ENCODE measurements at places on chromosomes 1 and 21.

DNA sequence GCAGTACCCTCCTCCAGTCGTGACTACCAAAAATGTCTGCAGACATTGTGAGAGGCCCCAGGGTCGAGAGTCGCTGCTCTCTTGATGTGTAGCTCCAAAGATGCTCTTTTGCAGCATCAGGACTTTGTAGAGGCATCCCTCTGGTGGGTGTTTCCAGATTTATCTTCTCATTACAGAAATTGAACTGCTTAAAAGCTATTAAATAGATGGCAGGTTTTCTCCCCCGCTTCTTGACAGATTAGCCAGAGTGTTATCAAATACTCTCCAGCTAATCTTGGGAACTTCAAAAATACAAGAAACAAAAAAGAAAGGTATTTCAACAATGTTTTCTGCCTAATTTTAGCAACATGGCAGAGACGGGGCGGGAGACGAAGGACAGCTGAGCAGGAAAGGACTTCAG lies 265.2 kb downstream of the KIF26B start:
- DNase-seq, result no peak

- DNase-seq, result no peak
These were observed 44.5 kb upstream of the CCDC190 start for GRCh38 chr1:162905174-162906158.

DNA sequence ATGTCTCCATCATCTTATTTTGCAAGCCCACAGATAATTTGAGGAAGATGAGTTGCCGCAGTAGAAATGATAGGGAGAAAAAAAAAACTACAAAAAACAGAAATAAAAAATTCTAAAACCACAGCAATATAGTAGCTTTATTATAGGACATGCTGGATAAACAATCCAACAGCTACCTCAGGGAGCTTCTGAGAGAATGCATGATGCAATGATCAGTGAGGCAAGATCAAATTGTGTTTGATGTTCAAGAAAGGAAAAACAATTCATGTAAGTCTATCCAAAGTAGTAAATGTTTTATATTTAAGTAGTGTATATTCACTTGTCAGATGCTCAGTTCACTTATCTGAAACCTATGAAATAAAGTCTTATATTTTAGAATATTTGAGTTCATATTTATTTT lies 6.7 kb downstream of the CR1L start:
- DNase-seq, result no peak

- DNase-seq, result no peak
These were observed 227.9 kb downstream of the DYRK1A start for GRCh38 chr21:37594472-37594951.

DNA sequence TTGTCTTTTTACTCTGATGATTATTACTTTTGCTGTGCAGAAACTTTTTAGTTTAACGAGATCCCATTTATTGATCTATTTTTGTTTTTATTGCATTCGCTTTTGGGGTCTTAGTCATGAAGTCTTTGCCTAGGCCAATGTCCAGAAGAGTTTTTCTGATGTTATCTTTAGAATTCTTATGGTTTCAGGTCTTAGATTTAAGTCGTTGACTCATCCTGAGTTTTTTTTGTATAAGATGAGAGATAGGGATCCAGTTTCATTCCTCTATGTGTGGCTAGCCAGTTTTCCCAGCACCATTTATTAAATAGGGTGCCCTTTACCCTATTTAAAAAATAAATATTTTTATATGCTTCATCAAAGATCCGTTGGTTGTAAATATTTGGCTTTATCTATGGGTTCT lies 13.2 kb downstream of the MAN1C1 start:
- no peak for DNase-seq

DNA sequence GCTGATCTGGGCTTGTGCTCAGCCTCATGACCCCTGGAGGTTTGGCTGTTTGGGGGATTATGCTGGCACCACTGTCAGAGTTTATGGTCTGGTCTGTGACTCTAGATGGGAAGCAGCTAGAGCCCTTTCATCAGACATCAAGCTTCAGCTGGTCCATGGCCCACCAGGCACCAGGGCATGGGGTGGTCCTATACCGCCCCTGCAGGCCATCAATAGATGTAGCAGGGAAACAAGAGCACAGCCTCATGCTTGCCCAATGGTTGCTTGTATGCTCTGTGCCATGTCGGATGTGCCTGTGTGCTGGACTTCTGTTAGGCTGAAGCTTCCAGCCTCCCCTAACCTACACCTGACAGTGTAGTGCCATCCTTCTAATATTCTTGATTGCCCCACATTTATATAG lies 71.1 kb upstream of the CD34 start:
- DNase-seq, result no peak

GRCh38 chr1:32361674-32362473 lies 411 bp downstream of the FAM229A start:
- no peak for DNase-seq

DNA sequence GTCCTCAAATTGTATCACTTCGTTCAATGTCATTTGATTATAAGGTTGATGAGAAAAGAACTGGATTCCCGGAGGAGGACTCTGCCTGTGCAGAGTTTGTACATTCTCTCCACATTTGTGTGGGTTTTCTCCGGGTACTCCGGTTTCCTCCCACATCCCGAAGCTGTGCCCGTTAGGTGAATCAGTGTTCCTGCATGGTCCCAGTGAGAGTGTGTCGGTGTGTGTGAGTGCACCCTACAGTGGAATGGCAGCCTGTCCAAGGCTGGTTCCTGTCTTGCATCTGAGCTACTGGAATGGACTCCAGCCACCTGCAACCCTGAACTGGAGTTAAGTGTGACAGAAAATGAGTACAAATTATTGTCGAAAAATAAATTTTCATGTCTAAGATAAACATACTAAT lies 92.2 kb upstream of the KCTD3 start:
- DNase-seq, result no peak

- DNase-seq, result no peak
These were observed 4.7 kb downstream of the SH2D5 start for GRCh38 chr1:20727746-20728316.

- no peak for DNase-seq
These were observed 1.2 kb downstream of the SLC37A1 start for GRCh38 chr21:42514883-42515228.

DNA sequence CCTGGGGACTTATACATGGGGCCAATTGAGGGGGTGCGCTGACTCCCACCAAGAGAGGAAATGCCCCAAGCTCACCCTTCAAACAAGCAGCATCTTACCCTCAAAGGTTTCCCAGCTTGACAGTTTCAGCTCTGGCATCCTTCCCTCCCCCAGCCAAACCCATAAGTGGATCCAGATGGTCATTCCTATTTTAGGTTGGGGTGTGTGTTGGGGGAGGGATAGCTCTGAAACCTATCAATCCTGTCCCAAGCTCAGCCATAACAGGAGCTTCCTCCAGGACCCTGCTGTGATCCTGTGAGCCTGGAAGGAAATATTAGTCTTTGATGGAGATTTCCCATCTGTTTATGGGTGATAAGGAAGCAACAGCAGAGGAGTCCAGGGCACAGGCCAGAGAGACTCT lies 3.4 kb upstream of the TMEM222 start:
- DNase-seq, result no peak

GRCh38 chr1:4071653-4072052 lies 171.6 kb upstream of the C1orf174 start:
- no peak for DNase-seq

- DNase-seq, result no peak
These were observed 376.4 kb upstream of the LRRC7 start for GRCh38 chr1:69191335-69191734.

DNA sequence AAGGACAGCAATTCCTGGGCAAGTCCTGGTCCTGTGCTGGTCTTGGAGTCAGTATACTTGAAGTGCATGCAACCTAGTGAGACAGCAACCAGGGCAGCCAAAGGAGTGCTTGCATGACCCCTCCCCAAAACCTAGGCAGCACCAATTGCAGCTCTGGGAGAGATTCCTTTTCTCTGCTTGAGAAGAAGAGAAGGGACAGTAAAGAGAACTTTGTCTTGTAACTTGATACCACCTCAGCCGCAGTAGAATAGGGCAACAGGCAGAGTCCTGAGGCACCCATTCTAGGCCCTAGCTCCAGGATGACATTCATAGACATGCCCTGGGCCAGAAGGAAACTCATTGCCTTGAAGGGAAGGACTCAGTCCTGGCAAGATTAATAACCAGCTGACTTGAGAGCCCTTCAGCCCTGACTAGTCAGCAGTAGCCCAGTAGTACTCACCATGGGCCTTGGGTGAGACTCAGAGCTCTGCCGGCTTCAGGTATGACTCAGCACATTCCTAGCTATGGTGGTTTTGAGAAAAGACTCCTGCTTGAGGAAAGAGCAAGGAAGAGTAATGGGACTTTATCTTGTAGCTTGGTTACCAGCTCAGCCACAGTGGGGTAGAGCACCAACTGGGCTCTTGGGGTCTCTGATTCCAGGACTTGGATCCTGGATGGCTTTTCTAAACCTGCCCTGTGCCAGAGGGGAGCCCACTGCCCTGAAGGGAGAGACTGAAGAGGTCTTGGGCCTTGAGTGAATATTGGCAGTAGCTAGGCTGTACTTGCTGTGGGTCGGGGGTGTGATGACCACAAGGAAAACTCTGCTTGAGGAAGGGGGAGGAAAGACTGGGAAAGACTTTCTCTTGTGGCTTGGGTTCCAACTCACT lies 51.7 kb upstream of the ACADM start:
- DNase-seq, result no peak

- DNase-seq, result no peak
These were observed 67.0 kb upstream of the CD34 start for GRCh38 chr1:207977876-207978275.

DNA sequence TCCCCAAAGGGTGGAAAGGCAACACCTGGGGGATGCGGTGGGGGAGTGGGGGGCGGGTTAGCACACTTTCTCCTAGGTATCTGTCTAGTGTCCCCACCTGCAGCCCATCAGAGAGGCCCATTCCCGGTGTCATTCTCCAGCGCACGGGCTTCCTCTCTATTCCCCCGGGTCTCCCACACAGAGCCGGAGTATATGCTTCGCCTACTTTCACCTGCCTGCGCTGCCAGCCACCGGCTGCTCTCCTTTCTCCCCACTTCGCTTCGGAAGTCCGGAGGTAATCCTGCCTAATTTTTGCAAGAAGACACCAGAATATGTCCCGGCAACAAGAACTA lies 852 bp downstream of the RGS7 start:
- peak; percentile 41 for DNase-seq

GRCh38 chr1:178768423-178768822 lies 43.4 kb downstream of the RALGPS2 start:
- peak; percentile 7 for DNase-seq

DNA sequence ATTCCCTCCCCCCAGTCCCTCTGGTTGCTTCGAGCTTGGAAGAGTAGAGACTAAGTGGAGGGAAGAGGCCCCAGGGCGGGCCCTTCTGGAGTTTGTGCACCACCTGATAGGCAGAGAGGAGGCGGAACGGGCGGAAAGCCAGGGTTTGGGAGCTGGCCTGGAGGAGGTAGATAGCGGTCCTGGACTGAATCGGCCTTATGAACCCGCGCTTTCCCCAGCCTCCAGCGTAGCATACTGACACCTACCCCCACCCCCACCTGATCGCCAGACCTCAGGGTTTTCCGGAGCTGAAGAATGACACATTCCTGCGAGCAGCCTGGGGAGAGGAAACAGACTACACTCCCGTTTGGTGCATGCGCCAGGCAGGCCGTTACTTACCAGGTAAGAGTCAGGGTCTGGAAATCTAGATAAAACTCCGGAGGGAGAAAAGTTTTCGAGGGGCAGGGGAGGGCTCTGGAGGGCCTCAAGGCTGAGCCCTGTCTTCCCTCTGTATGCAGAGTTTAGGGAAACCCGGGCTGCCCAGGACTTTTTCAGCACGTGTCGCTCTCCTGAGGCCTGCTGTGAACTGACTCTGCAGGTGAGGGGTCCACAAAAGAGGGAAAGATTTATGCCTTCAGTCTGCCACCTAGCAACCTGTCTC lies 705 bp downstream of the UROD start:
- DNase-seq, result no peak

GRCh38 chr1:37851782-37852210 lies 7.6 kb downstream of the MTF1 start:
- DNase-seq, result no peak

- DNase-seq, result no peak
These were observed 16.0 kb downstream of the CHD5 start for GRCh38 chr1:6163973-6164617.

GRCh38 chr1:109763646-109764415 lies at the start of gene EPS8L3:
Gene EPS8L3, minus strand, starts transcription at chr1:109763923. Its CDS starts 2,174 bp downstream, at chr1:109761749.
- DNase-seq, result no peak

DNA sequence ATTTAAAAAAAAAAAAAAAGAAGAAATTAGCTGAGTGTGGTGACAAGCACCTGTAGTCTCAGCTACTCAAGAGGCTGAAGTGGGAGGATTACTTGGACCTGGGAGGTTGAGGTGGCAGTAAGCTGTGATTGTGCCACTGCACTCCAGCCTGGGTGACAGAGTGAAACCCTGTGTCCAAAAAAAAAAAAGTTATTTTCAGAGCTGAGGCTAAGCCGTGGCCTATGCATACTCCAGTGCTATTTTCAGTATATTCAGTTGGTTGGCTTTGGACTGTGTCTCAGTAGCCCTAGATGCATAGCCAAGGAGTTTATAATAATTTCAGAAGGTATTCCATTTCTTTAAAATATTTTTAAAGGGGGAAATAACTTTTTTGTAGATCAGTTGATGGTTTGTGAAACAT lies 140.5 kb upstream of the L1TD1 start:
- no peak for DNase-seq

- no peak for DNase-seq
These were observed 1.9 kb upstream of the SLC27A3 start for GRCh38 chr1:153773096-153773921.

GRCh38 chr1:44549510-44549909 lies 124.8 kb downstream of the TMEM53 start:
- DNase-seq, result no peak

GRCh38 chr1:31981456-31981839 lies 32.2 kb upstream of the KHDRBS1 start:
- DNase-seq, result no peak

GRCh38 chr1:186611156-186611555 lies 69.1 kb downstream of the PTGS2 start:
- no peak for DNase-seq

DNA sequence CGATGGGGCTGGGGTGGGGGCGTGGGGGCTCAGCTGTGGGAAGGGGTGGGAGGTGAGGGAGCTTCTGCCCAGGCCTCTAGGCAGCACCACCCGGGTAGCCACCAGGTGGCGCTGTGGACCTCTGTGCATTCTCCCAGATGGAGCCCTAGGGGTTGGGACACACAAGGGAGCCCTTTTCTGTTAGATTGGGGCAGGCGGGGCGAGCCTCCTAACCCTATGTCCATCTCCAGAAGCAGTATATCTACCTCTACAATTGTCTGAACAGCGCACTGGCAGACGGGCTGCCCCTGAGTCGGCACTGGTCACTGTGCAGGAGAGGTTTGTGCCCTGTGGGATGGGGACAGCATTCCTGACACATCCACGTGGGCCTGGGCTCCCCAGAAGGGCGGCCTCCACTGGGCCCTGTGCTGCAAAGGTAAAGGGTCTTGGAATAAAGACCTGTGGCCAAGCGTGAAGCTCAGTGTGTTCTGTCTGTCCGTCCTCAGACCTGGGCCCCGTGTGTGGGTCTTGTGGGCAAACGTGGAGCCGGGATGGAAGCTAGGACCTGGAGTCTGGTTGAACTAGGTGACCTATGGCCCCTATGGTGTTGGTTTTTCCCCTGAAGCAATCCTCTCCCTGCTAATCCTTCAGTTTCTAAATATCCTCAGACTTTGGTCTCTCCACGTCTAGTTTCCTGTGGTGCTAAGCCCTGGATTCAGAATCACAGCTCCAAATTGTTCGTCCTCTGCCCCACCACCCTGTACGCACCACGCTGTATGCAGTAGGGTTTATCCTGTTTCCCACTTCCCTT lies 4.4 kb upstream of the LGR6 start:
- peak; percentile 73 for DNase-seq

GRCh38 chr1:151344291-151344690 lies 2.8 kb downstream of the RFX5 start:
- DNase-seq, result no peak

GRCh38 chr1:206575894-206576737 lies 36.1 kb downstream of the EIF2D start:
- DNase-seq, result peak; percentile 57

GRCh38 chr1:231417513-231417912 lies 4.6 kb downstream of the EGLN1 start:
- DNase-seq, result no peak

All from NCI-H1092 (cell line).